ENCODE measurements at places on chromosomes 5 and 9.

DNA sequence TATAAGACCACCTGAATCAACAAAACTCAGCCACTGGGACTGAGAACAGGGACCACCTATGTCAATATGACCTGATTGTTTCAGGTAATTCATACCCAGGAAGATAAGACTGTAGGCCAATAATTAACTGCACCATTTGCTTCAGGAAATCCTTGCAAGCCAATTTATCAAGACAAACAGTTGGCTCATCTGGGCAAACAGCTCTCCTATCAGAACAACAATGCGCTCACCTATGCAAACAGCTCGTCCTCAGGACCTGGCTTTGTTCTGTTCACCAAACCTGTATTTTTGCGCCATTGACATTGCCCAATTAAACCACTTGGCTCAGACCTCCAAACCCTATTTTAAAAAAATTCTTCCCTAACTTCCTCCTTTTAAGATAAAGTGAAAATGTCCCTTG, 92.3 kb upstream of the MARCHF11 start:
- no peak for DNase-seq

DNA sequence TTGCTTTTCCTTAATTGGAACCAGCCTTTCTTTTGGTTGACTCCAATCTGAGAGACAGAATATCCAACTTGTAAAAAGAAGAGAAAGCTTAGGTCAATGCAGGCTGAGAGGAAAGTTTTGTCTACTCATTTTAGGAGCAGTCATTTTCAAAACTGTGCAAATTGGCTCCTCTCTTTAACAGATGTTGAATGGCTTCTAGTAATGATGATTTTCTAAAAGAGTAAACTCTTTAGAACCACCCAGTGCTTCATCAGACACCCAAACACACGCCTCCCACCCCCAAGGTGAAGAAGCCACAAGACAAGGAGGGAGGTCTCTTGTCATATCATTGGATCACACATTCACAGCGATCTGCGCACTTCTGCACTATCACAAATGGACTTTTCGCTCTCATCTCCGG, 116.3 kb upstream of the KLF9 start:
- DNase-seq = no peak

DNA sequence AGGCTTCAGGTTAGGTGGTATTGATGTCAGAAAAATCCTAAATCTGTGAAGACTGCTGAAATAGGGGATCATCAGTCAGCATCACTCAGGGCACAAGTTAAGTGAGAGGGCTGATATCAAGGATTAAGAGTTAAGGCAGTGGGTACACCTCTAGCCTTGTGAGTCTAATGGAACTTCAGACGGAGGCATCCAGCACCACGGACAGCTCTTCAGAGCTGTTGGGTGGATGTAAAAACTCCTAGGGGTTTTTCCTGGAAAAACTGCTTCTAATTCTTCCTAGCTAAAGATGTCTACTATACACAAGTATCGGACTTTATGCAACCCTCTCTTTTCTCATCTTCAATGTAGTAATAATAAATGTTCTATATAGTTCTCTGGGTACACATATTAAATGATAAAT, 165.9 kb downstream of the SH3GL2 start:
- no peak for DNase-seq

GRCh38 chr9:81499594-81499993, 189.8 kb downstream of the TLE1 start:
- no peak for DNase-seq

DNA sequence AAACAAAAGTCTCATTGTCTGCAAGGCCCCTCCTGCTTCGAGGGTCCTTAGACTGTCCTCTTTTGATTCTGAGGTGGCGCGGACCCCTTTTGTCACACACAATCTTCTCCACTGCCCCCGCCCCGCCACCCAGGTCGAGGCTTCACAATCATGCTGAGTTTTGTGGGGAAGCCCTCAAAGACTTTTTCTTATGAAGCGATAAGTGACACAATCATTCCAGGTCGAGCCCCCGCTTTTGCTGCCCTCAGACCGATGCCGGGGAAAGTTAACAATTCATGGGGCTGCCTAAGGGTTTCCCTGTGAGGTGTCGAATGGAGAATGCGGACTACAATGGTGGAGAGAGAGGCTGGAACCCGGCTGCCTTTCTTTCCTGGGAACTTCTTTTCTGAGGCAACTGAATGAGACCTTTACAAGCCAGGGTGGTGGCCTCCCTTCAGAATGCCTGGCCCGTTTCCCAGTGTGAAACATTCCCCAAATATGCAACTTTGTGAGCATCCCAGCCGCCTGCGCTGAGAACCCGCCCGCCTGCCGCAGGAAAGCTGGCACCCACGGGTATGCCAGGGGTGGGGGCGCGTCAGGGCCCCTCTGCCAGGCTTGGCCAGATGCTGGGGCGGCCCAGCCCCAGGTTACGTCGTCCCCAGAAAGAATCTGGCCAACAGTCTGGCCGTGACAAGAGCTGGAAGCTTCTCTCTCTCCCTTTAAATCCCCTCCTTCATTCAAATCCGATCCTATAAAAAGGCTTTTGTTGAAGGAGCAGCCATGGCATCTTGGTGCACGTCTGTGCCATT, 71.9 kb downstream of the MAP1B start:
- no peak for DNase-seq

GRCh38 chr5:76771705-76772405, 47.0 kb upstream of the F2RL1 start:
- DNase-seq = no peak

DNA sequence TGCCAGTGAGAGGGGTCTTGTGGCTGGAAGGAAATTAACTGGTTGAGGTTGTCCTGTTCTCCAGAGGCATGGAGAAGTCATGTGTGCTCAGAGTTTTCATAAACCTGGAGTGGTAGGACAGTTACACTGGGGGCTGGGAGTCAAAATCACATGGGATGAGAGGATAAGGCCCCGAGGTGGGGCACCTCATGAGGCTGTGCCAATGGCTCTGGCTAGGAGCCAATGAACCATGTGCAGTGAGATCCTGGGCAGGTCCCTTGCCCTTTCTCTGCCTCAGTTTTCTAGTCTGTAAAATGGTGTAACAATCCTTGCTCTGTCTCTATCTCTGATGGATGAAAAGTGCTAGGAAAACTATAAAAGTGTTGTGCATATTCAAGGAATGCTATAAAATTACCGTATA, 7.0 kb upstream of the SYNPO start:
- no peak for DNase-seq

GRCh38 chr5:53359916-53360517, 120.4 kb upstream of the FST start:
- no peak for DNase-seq

GRCh38 chr5:122078116-122079110, at the start of gene LOX:
TSS of gene LOX (minus strand) at chr5:122078259. CDS start at chr5:122077985, 274 bp downstream.
- no peak for DNase-seq

DNA sequence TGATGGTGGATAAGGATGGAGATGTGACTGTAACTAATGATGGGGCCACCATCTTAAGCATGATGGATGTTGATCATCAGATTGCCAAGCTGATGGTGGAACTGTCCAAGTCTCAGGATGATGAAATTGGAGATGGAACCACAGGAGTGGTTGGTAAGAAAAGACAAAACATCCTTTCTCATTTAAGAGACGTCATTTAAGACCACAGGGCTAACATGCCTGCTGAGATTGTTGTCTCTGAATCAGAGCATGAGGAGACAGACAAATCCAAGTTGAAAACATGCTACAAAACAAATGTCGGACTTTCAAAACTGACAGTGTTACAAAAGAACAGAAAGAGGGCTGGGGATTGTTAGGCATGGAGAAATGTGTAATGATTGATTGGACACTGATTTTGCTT, 4.6 kb downstream of the CCT5 start:
- DNase-seq = no peak

DNA sequence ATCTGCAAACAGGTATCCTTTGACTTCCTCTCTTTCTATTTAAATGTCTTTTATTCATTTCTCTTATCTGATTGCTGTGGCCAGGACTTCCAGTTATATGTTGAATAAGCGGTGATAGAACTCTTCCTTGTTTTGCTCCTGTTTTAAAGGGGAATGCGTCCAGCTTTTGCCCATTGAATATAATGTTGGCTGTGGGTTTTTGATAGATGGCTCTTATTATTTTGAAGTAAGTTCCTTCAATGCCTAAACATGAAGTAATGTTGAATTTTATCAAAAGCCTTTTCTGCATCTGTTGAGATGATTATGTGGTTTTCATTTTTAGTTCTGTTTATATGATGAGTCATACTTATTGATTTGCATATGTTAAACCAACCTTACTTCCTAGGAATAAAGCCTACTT, 300.5 kb upstream of the CTNND2 start:
- DNase-seq = no peak

DNA sequence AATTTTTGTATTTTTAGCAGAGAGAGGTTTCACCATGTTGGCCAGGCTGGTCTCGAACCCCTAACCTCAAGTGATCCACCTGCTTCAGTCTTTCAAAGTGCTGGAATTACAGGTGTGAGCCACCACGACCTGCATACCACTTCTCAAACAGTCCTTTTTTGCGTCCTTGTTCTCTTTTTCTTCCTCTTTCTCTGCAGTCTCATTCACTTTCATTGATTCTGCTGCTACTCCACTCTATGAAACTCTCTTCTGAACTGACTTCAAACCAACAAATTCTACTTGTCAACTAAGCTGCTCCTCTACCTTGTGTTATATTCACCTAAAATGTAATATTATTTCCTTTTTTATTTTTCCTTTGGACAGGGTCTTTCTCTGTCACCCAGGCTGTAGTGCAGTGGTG, 7.9 kb downstream of the NSD1 start:
- DNase-seq = no peak

GRCh38 chr9:70526902-70527301, 112.4 kb upstream of the KLF9 start:
- no peak for DNase-seq

DNA sequence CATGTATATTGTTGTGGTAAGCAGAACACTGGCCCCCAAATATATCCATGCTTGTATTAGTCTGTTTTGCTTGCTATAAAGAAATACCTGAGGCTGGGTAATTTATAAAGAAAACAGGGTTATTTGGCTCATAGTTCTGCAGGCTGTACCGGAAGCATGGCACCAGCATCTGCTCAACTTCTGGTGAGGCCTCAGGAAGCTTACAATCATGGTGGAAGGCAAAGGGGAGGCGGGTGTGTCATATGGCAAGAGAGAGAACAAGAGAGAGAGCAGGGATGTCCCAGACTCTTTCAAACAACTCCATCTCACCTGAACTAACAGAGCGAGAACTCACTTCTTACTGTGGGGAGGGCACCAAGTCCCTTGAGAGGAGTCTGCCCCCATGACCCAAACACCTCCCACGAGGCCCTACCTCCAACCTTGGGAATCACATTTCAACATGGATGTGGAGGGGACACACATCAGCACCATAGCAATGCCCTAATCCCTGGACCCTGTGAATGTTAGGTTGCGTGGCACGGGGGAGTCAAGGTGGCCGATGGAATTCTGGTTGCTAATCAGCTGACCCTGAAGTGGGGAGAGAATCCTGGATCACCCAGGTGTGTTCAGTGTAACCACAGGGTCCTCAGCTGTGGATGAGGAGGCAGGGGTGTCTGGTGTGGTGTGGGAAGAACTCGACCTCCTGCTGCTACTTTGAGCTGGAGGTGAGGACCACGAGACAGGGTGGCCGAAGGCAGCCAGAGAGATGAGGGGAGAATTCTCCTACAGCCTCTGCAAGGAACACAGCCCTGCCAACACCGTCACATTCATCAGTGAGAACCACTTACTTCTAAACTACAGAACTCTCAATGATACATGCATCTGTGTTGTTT, 172.8 kb downstream of the AUH start:
- DNase-seq = no peak

DNA sequence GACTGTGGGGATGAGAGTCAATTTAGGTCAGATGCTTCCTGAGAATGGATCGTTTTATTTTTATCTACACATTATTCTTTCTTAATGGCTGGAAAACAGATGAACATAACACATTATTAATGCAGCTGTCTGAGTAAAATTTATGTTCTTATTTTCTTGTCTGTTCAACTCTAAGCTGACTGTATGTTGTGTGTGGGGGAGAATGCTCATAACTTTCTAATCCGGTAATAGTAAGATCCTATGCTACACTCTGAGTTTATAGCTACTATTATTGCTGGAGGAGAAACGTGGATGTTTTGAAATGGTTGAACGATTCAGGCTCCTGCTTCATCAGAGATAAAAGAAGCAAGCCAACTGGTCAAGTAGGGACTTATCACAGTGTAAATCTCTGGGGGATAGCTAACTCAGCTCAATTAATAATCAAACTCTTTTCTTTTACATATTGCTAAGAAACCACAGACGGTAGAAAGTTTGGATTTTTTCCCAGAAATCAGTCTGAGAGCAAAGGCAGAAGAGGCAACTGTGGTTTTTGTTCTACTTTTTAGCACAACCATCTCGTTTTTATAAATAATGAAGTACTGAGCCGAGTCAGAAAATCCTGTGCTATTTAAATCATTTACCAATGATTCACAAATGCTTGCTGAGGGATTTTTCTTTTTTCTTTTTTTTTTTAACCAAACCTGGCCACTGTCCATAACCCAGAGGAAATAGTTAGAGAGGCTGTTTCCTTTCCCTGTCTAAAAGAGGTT, 265.0 kb upstream of the FAM174A start:
- no peak for DNase-seq

DNA sequence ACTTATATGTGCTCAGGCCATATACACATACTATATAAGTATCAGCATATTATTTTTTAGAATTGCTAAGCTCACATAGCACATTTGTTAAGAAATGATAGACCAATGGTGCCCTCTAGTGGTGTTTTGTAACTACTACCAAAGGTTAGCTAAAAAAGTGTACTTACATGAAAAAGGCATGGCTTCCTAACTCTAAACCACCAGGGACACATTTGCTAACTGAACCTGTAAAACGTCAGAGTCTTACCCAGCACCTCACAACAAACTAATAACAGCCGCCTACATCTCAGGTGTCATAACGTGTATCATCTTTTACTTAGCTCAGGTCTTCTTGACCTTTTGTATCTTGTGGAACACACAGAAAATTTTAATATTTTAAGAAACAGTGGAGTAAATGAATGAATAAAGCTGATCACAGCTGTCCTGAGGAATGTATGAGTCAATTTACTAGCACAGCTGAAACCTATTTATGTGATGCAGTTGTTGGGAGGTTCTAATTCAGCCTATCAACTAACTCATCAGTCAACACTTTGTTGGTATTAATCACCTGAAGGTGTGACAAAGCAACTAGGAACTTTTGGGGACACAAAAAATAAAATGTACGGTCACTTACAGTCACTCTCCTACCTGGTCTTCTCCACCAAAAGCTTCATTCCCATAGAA, 72.9 kb downstream of the BAAT start:
- DNase-seq = no peak

GRCh38 chr5:127001621-127002296, 28.6 kb downstream of the MARCHF3 start:
- no peak for DNase-seq

All from stimulated activated CD4-positive, alpha-beta T cell treated with anti-CD3 and anti-CD28 coated beads, Interleukin-12 subunit alpha, Interleukin-12 subunit beta, amount 100 ng/mL, for 4 hours (primary cell).